ENCODE measurements at places on chromosomes 1 and 21.
A peak's percentile ranks its signal among the peaks of the same experiment; 100 is the strongest.

- DNase-seq = no peak
- no peaks in the 10 kb centered on the region for H3K36me3 ChIP-seq
- H3K27ac ChIP-seq = no peak overlapping the region
- no peaks in the 10 kb centered on the region for H3K4me1 ChIP-seq
- no peak overlapping the region for H3K4me3 ChIP-seq
Observed at GRCh38 chr1:14625572-14625971, 27.1 kb downstream of the KAZN start.

DNA sequence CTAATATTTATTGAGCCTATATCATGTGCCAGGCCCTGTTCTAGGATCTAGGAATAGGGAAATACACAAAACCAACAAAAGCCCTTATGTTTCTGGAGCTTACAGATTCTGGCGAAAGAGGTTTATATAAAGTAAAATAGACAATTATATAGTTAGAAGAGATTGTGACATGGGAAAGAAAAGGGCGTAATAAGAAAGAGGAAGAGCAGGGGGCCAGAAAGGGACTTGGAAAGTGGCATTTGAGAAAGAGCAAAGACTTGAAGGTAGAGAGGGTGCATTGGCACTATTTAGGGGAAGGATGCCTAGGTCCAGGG lies 322.5 kb upstream of the FAM78B start:
- DNase-seq = no peak
- H3K27me3 ChIP-seq = no peaks in the 10 kb centered on the region
- no peaks in the 10 kb centered on the region for H3K36me3 ChIP-seq

DNA sequence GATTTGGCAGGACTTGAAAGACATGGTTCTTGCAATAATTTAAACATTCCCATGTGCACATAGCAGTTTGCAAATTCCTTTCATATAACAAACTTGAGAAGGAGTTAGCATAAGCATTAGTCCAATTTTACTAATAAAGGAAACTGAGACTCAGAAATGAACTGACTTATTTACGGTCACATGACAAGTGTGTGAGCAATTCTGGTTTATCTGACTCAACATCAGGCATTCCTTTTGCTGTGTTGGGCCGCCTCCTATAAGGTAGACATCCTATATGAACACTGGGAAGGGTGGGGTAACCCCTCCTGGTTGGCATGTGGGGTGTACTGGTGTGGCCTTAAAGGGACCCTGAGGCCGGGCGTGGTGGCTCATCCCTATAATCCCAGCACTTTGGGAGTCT lies 8.5 kb upstream of the CPT2 start:
- no peaks in the 10 kb centered on the region for H3K27me3 ChIP-seq
- H3K4me1 ChIP-seq = no peaks in the 10 kb centered on the region
- no peak overlapping the region for H3K4me3 ChIP-seq
- no peak overlapping the region for H3K27ac ChIP-seq

GRCh38 chr1:168621356-168621755 lies 45.0 kb downstream of the XCL1 start:
- H3K27me3 ChIP-seq = no peaks in the 10 kb centered on the region
- H3K36me3 ChIP-seq = no peaks in the 10 kb centered on the region
- no peak overlapping the region for H3K27ac ChIP-seq
- no peak overlapping the region for H3K4me3 ChIP-seq
- no peaks in the 10 kb centered on the region for H3K4me1 ChIP-seq

- no peak overlapping the region for H3K4me3 ChIP-seq
- peaks cover 10% of the 10 kb centered on the region for H3K4me1 ChIP-seq
- no peaks in the 10 kb centered on the region for H3K36me3 ChIP-seq
- H3K27ac ChIP-seq = no peak overlapping the region
- no peaks in the 10 kb centered on the region for H3K27me3 ChIP-seq
Observed at GRCh38 chr1:91853397-91853796, 32.6 kb downstream of the TGFBR3 start.

DNA sequence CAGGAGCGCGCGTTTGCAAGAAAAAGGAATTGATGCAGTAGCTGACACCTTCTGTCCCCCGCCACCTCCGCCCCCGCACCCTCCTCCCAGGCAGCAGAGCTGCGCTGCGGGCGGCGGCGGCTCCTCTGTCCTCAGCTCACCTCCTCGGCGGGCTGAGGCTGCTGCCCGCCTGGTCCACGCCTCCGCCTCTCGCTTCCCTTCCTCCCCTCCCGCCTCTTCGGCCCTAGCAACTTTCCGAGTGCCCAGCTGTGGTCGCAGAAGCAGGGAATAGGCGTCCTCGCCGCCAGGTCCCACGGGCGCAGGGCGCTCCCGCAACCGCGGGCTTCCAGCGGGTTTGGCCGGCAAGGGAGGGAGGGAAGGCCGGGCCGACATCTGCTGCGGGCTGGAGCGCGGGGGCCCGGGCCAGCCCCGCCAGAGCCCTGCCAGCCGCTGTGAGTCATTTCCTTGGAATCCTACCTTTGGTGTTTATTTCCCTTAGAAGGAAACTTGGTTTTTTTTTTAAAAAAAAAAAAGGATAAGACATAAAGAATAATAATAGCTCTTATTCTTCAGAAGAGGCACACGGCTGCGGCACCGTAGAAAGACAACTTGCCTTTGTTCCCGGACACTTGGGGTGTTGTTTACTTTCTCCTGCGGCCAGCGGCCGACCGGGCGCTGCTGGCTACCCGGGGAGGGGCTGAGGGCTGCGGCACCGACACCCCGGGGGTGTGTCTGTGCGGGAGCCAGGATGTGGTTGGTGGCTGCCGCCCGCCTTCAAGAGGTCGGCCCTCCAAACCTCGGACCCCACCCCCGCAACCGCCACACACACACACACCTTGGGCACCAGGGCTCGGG lies 1.1 kb downstream of the SERTAD4 start:
- H3K27me3 ChIP-seq = no peaks in the 10 kb centered on the region
- H3K27ac ChIP-seq = peak overlapping the region; percentile 99
- DNase-seq = peak; percentile 62
- no peaks in the 10 kb centered on the region for H3K4me1 ChIP-seq
- H3K36me3 ChIP-seq = no peaks in the 10 kb centered on the region
- H3K4me3 ChIP-seq = peak overlapping the region; percentile 59

GRCh38 chr1:65103807-65104206 lies 44.2 kb upstream of the AK4 start:
- no peaks in the 10 kb centered on the region for H3K36me3 ChIP-seq
- H3K27ac ChIP-seq = no peak overlapping the region
- DNase-seq = no peak
- H3K4me1 ChIP-seq = no peaks in the 10 kb centered on the region
- H3K27me3 ChIP-seq = no peaks in the 10 kb centered on the region

DNA sequence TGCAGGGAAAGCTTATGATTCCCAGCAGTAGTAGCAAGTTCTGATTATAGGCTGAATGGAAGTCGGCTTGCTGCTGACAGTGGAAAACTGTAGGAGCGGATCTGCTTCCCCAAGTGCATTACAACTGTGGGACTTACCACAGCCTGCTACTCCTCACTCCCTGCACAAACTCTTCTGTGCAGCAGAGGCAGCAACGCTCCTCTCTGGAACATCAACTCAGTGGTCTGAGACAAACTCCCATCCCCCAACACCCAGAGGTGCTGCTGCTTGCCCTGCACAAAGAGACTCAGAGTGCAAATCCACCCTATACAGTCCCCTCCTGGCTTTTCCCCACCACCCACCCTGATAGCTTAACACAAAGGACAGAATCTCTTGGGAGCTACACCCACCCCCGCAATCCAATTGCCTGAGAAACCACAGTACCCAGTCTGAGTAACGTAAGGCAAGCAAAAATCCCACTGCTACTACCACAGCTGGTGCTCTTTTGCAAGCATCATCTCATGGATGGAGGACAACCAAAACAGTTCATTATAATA lies 1455.2 kb downstream of the AMY1C start:
- H3K4me1 ChIP-seq = no peaks in the 10 kb centered on the region
- H3K4me3 ChIP-seq = no peak overlapping the region
- no peak for DNase-seq
- no peaks in the 10 kb centered on the region for H3K36me3 ChIP-seq
- no peak overlapping the region for H3K27ac ChIP-seq

GRCh38 chr1:3695326-3696217 lies 43.3 kb downstream of the TP73 start:
- no peak for DNase-seq
- H3K36me3 ChIP-seq = no peaks in the 10 kb centered on the region
